Natural killer cell (primary cell): ENCODE measurements at places on chromosomes 1 and 21. TPM values are rescaled to one million over a fixed set of nuclear protein-coding genes. Genes with fewer than 3 reads are reported as not detected.

SLFNL1 gene
- total RNA-seq = 0.09 TPM

- DNase-seq = peak; percentile 67
These were observed 21.3 kb upstream of the C1orf105 start for GRCh38 chr1:172398970-172399755.

GRCh38 chr21:43619856-43620255, 39.4 kb downstream of the HSF2BP start:
- DNase-seq = no peak

GRCh38 chr1:117312453-117313138, 54.7 kb upstream of the MAN1A2 start:
- peak; percentile 51 for DNase-seq

DNA sequence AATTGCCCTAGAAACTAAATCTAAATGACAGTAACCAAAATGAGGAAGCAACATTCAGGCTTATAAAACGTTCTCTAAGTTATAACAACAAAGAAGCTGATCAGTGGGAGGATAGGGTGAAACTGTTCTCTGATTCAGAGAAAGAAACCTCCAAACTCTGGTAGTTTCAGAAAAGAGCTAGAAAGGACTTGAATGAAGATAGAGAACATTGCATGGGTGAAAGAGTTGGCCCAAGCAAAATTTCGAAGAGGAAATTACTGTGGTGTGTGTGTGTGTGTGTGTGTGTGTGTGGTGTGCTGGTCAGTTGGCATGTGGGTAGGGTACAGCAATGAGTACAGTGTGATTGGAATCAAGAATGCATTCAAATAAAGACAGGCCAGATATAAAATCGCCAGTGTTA, 16.5 kb upstream of the SPAG17 start:
- no peak for DNase-seq

GRCh38 chr1:175744833-175745232, 1.4 kb upstream of the TNR start:
- DNase-seq = no peak
